Esophagus squamous epithelium (tissue), 5 donors: ENCODE measurements at places on chromosomes 11 and 22.

GRCh38 chr11:113567097-113567496 lies 91.9 kb upstream of the DRD2 start:
- DNase-seq: no peak

GRCh38 chr11:18987454-18988231 lies 48.4 kb upstream of the MRGPRX1 start:
- no peak for DNase-seq

DNA sequence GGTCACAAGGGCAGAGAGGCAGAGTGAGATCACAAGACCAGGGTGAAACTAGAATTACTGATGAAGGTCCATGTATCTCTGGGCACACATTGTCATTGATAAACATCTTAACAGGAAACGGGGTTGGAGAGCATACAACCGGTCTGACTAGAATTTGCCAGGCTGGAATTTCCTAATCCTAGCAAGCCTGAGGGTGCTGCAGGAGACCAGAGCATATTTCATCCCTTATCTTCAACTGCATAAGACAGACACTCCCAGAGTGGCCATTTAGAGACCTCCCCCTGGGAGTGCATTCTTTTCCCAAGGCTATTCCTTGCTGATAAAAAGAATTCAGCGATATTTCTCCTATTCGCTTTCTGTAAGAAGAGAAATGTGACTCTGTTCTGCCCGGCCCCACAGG lies 84.6 kb upstream of the IZUMO1R start:
- DNase-seq: no peak

GRCh38 chr11:107174856-107175255 lies 156.6 kb upstream of the GUCY1A2 start:
- no peak for DNase-seq

DNA sequence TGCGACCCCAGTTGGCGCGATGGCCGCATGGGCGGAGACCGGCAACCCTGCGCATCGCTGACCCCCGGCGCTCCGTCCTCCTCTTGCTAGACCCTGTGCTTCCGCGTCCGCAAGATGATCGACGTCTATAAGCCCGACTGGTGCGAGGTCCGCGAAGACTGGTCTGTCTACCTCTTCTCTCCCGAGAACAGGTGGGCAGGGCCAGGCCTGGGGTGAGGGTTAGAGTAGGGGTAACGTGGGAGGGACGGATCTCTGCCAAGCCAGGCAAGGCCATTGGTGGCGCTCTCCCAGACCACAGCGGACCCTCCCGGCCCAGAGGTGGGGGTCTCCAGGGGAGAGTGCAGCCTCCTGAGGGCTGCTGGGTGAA lies 92.1 kb downstream of the CACNA1I start:
- no peak for DNase-seq

DNA sequence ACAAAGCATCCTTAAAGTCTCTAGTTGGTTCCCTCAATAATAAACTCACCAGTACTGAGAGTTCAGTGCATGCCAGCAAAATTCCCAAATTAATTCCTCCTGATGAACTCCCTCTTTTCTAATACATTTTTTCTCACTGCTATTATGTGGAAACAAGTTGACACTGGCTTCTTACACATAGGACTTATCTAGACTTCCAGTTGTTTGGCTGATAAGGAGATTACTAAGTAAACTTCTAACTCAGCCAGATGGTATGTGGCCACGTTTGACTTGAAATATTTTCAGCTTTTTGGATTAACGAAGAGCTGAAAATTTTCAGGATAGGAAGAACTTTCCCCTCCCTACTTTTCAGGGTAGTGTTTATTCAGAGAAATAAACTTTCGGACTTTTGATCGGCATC lies 1154.2 kb upstream of the TENM4 start:
- DNase-seq: no peak

GRCh38 chr11:33835143-33835878 lies 56.6 kb downstream of the LMO2 start:
- no peak for DNase-seq

DNA sequence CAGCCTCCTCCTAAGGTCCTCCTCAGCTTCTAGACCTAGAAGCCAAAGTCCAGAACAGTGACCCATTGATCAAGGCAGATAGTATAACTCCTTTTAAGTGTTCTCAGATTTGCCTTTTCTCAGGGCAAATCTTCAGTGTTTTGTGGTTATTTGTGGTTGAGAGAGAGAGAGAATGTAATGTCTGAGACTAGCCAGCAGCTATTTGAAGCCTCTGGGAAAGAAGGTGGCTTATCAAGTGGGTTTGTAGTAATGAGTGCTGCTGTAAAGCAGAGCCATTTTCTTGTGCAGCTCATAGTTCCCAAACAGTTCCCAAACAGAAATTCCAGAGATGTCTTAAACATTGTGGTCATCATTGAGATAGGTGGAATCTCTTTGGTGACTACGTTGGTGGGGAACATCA lies 89.5 kb downstream of the RNF169 start:
- no peak for DNase-seq

GRCh38 chr11:16395601-16396000 lies 39.3 kb upstream of the SOX6 start:
- no peak for DNase-seq

GRCh38 chr11:19984048-19984742 lies 176.1 kb downstream of the DBX1 start:
- DNase-seq: no peak

DNA sequence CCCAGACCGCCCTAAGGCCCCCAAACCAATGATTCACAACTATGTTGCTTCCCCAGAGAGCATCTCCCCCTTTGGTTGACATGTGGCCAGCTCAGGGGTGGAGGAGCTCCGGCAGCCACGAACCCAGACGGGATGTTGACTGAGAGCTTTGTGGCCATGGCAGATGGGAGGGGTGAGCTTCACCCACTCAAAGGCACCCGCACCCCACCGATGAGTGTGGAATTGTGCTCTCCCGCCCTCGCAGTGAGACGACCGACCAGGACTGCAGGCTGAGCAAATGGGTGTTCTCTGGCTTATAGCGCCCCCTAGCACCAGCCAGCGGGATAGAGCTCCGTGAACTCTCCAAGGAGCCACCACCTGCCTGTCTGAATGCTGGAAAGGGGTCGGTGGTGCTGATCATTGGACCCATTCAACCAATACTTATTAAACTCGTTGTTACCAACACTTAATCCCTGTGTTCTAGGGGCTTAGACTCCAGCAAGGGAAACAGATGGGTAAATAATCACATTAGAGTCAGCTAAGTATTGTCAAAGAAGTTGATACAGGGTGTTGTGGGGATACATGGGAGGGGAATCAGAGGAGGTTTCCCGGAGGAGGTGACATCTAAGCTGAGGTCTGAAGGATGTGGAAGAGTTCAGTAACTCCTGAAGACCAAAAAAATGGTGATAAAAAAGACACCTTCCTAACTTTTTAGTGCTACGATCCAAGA lies 4.5 kb upstream of the TIMP3 start:
- no peak for DNase-seq

GRCh38 chr22:43852573-43853327 lies 9.6 kb downstream of the SULT4A1 start:
- no peak for DNase-seq

GRCh38 chr11:72039031-72039855 lies 40.5 kb downstream of the IL18BP start:
- no peak for DNase-seq

DNA sequence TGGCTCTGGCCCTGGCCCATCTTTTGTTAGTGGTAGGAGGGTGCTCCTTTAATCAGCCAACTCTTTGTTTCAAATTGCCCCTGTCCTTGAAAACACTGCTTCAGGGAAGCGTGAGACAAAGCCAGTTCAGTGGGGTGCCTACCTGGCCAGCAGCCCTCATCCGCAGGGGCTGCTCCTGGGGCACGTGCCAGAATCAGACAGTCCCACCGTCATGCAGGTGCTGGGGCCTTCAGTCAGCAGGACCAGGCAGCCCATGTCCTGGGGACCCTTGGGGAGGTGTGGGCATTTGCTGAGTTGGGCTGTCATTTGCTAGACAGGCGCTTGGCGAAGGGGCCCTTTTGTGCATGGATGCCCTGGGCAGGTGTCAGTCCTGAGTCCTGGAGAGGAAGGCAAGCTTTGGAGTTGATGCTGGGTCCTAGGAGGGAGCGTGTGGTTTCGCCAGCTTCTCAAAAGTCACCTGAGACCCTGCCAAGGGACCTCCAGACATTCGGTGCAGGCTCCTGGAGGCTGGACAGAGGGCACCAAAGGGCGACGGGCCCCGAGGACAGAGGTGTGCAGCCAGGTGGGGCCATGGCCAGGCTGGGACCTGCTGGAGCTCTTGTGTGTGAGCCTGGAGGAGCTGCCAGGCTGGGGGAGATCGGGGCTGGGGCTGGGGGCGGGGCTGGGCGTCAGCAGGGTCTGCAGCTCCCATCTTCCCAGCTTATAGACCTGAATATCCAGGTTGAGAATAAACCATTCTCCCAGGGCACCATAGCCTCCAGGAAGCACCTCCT lies 15.0 kb upstream of the RTN4R start:
- no peak for DNase-seq

DNA sequence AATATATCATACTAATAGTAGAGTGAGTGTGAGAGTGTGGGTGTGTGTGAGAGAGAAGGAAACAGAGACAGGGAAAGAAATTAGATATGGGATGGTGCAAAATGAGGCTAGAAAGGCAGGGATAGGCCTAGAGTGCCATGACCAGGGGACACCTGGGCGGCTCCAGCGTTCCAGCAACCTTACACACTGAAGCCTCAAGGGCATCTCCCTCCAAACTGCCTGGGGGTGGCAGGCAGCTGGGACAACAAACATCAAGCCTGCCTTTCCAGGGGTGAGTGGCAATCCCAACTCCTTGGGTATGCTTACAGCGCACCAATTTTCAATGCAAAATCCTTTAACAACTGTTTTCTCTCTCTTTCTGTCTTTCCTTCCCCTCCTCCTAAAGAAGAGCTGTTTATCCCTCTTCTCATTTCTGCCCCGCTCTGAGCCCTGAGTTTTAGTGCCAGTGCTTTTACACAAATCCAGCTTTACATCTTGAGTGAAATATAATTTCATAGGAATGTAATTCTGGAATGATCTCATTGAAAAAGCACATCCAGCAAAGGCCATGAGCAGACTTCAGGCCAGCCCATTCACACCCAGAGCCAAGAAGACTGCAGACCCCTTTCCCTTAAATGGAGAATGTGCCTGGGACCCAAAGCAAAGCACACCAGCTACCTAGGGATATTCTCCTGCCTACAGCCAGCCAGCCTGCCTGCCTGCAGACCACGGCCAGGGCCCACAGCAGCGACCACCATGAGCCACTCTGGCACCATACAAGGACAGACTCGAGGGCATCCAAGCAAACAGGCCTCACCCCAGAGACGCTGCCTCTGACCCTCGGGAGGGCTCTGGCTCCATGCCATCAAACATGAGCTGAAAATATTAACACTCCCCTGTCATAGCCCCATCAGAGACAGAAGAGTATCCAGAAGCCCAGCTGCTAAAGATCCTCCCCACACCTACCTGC lies 90.3 kb downstream of the RPL27A start:
- DNase-seq: no peak

GRCh38 chr11:81644239-81644840 lies 1089.3 kb downstream of the FAM181B start:
- no peak for DNase-seq

DNA sequence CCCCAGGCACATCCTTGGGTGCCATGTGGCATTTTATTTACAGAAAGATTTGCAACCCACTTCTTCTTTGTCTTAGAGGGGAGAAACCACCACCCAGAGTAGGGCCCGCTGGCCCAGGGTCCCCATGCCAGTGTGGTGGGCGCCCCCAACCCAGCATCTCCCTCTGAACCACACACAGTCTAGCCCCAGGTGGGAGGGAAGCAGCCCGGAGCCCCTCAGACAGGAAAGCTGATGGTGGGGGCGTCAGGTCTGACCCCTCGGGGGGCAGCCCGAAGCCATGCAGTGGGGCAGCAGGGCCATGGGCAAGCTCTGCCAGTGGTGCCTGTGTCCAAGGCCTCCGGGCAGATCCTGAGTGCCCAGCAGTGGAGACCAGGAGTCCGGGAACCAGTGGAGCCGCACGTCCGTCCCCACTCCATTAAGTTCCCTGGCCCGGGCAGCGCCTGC lies 11.7 kb downstream of the TRPM5 start:
- DNase-seq: no peak

DNA sequence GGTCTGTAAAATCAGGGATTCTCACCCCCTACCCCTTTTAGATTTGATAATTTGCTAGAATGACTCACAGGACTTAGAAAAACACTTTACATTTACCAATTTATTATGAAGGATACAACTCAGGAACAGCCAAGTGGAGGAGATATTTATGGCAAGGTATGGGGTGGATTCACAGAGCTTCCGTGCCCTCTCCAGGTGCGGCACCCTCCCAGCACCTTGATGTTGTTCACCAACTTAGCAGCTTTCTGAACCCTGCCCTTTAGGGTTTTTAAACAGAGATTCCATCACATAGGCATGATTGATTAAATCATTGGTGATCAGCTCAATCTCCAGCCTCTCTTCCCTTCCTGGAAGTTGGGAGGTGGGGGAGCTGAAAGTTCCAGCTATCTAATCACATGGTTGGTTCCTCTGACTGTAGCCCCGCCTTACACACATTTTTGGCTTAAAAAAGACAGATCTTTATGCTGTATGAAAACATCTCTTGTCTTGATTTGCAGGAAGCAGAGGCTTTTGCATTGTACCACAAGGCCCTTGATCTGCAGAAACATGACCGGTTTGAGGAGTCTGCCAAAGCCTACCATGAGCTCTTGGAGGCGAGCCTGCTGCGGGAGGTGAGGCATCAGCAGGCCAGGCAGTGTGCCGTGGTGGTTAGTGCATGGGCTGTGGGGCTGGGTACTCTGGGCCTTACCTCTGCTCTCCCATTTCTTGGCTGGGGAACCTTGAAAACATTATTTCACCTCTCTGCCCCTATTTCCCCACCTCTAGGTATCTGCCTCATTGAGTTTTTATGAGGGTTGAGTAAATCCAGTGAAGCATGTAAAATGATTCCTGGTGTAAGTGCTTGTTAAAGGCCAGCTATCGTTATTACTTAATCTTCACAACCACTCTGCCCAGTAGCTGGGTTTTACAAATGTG lies 27.0 kb downstream of the CABIN1 start:
- DNase-seq: no peak

- no peak for DNase-seq
These were observed 5.3 kb downstream of the DHCR7 start for GRCh38 chr11:71442880-71443279.

DNA sequence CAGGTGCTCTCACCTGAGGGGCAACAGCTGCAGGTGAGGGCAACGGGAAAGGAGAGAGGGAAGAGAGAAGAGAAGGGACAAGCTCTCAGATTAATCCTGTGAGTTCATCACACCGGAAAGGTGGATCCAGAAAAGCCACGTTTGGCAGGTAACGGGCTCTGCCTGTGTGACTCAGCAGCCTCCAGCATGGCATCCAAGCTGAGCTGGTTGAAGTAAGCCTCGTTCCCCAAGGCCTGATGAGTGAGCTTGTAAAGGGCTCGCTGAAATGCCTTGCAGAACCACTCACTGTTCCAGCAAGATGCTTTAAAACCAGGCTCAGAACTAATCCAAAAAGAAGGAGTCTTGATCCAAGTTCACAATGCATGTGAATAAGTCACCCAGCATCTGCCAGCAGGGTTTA lies 206.9 kb upstream of the TMEM45B start:
- DNase-seq: no peak
